ENCODE measurements at places on chromosomes 11 and 22.

GRCh38 chr11:59771605-59772004, 16.4 kb downstream of the STX3 start:
- no peak for DNase-seq

GRCh38 chr11:69299023-69299461, 5.1 kb downstream of the MYEOV start:
- DNase-seq: peak; percentile 48

- no peak for DNase-seq
Observed at GRCh38 chr22:36971341-36972125, 47.7 kb downstream of the TST start.

DNA sequence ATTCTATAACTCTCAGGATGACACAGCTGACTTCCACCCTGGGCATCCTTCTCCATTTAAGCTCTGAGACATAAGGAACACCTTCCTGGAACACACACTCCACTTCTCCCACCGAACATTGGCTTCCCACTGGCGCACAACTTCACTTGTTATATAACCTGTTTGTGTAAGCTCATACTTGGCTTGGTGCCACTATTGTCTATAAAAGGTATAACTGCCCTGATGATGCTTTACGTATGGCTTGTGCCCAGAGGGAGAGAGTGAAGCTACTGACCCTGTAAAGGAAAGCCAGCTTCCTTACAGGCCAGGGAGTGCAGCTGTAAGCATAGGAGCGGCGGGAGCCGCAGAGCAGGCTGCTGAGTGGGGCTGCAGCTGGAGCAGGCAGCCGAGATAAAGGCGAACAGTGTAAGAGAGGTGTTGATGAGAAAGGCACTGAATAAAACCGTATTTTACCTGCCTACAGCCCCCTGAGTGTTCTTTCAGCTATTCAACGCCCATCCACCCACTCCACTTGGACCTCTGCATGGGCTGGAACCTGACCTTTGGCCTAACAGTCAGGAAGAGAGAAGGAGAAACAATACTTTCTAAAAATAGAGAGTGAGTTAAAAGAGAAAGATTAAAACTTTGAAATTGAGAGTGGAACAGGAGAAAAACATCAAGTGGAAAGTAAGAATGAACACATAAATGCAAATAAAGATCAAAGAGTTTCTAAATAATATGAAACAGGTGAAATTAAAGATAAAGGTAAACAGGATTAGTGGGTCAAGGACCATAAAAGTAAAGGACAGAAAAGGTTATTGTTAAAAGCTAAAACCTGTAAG, 252.1 kb upstream of the ARHGAP42 start:
- no peak for DNase-seq
